ENCODE measurements at places on chromosomes 4 and X.

DNA sequence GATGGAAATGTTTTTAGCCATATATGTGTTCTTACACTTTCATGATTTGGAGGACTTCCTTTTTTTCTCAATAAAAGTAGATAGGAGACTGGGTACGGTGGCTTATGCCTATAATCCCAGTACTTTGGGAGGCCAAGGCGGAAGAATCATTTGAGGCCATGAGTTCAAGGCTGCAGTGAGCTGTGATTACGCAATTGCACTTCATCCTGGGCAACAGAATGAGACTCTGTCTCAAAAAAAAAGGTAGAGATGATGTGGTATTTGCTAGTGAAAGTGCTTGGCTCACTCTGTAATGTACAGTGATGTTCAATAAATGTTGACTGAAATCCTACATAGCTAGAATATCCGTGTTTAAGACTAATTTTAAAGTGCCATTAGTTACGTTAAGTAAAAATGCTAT is 27.4 kb downstream of the KLHL2 start:
- no peak overlapping the region for H3K4me3 ChIP-seq
- DNase-seq = no peak
- H3K27ac ChIP-seq = no peak overlapping the region

DNA sequence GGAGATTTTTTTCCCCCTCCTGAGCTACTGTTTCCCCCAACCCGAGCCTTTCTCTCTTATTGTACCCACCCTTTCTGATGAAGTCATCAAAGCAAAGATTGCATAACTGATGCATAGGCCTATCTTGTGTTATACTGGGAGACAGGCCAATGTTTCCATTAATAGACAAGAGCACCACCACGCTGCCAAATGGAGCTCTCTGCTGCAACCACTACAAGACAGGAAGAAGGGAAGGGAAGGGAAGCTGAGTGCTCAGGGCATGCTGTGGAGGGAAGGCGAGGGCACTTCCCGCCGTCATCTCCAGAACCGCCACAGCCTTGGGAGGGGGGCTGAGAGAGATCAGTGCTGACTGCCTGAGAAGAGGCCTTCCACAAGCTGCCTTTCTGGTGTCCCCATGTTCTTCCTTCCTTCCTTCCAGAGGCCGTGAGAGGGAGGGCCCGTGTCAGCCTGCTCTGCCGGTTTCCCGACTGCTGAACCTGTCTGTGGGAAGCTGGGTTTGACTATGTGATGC is 75.0 kb downstream of the MGST2 start:
- H3K27me3 ChIP-seq = no peaks in the 10 kb centered on the region
- H3K4me1 ChIP-seq = peaks cover 6% of the 10 kb centered on the region

- H3K4me3 ChIP-seq = peak overlapping the region; percentile 44
- no peaks in the 10 kb centered on the region for H3K4me1 ChIP-seq
- H3K27ac ChIP-seq = peak overlapping the region; percentile 15
These were observed 181.1 kb downstream of the LARP7 start for GRCh38 chr4:112817933-112818593.

DNA sequence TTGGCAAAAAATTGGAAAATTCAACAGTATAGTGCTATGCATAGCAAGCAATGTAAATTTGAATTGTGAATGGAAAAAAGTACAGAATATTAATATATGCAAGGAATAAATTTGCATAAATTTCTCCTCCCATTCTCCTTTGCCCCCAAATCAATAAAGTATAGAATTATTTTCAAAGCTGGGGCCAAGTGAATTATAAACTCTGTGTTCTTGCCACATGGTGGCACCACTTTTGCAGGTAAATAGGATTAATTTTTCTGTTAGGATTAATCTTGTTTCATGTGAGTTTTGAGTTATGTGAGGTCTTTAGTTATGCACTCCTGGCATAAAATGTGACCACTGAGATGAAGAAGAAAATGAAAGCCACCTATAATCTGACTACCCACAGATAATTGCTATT is 19.9 kb downstream of the COPS4 start:
- no peaks in the 10 kb centered on the region for H3K27me3 ChIP-seq
- H3K4me3 ChIP-seq = no peak overlapping the region
- H3K36me3 ChIP-seq = no peaks in the 10 kb centered on the region

GRCh38 chrX:30228526-30228925 is 1.9 kb upstream of the MAGEB3 start:
- H3K27me3 ChIP-seq = no peaks in the 10 kb centered on the region
- no peak for DNase-seq
- H3K4me1 ChIP-seq = no peaks in the 10 kb centered on the region
- H3K4me3 ChIP-seq = no peak overlapping the region

DNA sequence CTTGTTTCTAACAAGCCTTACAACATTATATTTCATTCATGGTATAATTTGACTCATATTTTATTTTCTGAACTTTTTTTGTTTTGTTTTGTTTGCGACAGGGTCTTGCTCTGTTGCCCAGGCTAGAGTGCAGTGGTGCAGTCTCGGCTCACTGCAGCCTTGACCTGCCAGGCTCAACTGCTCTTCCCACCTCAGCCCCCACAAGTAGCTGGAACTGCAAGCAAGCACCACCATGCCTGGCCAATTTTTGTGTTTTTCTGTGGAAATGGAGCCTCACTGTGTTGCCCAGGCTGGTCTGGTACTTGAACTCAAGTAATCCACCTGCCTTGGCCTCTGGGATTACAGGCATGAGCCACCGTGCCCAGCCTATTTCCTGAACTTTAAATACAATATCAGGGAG is 42.5 kb downstream of the GRID2 start:
- no peaks in the 10 kb centered on the region for H3K27me3 ChIP-seq
- H3K4me1 ChIP-seq = no peaks in the 10 kb centered on the region
- H3K4me3 ChIP-seq = no peak overlapping the region
- H3K36me3 ChIP-seq = no peaks in the 10 kb centered on the region
- no peak overlapping the region for H3K27ac ChIP-seq

DNA sequence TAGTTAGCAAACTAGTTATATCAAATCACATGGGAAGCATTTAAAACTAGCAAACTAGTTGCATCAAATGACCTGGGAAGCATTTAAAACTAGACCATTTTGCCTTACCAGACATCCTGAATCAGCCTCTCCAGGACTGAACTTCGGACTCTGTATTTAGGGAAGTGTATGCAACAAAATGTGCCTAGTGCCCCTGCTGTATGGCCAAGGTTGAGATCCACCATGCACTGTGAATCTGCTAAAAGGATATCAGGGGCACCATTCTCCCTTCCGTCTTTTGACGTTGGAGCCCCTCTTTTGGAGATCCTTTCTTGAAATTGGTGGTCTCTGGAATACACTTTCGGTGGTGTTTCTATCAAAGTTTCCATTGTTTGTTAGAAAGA is 49.5 kb downstream of the CCNI start:
- peaks cover 39% of the 10 kb centered on the region for H3K36me3 ChIP-seq
- H3K27ac ChIP-seq = no peak overlapping the region
- no peak overlapping the region for H3K4me3 ChIP-seq
- H3K4me1 ChIP-seq = no peaks in the 10 kb centered on the region

GRCh38 chrX:148466292-148466691 is 34.1 kb upstream of the AFF2 start:
- no peaks in the 10 kb centered on the region for H3K4me1 ChIP-seq
- no peaks in the 10 kb centered on the region for H3K36me3 ChIP-seq
- no peak overlapping the region for H3K27ac ChIP-seq
- no peaks in the 10 kb centered on the region for H3K27me3 ChIP-seq
- DNase-seq = no peak

- H3K27me3 ChIP-seq = no peaks in the 10 kb centered on the region
- H3K27ac ChIP-seq = peak overlapping the region; percentile 71
These were observed 833 bp downstream of the FGD1 start for GRCh38 chrX:54494989-54495813.

DNA sequence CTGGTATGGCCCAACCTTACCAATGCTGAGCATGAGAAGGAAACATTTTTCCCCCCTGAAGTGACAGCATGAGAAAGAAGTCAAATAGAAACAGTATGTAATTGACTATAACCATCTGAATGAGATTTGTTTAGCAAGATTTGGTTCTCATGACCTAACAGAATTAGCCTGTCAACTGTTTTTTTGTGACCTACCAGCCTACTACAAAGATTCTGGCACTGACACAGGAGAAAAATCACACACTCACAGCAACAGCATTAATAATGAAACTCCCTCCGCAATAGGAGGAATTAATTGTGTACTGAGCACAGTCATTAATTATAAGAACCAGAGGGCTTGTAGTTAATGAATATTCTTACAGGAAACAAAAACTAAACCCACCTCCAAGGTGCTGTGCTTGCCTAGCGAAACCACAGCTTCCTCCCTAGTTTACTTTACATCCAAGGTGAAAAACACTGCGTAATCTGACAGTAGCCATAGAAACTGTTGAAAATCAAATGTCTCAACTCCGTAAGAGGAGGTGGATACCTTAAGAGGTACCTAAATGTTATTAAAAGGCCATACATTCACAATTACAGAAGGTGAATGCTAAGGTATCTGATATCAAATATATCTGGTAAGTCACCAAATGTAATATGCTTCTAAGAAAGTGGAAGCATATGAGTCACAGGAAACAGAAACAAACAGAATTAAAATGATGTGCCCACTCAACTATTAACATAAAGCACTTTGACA is 34.9 kb downstream of the MMRN1 start:
- no peaks in the 10 kb centered on the region for H3K27me3 ChIP-seq
- no peaks in the 10 kb centered on the region for H3K4me1 ChIP-seq
- H3K36me3 ChIP-seq = no peaks in the 10 kb centered on the region
- no peak overlapping the region for H3K27ac ChIP-seq
- DNase-seq = no peak

DNA sequence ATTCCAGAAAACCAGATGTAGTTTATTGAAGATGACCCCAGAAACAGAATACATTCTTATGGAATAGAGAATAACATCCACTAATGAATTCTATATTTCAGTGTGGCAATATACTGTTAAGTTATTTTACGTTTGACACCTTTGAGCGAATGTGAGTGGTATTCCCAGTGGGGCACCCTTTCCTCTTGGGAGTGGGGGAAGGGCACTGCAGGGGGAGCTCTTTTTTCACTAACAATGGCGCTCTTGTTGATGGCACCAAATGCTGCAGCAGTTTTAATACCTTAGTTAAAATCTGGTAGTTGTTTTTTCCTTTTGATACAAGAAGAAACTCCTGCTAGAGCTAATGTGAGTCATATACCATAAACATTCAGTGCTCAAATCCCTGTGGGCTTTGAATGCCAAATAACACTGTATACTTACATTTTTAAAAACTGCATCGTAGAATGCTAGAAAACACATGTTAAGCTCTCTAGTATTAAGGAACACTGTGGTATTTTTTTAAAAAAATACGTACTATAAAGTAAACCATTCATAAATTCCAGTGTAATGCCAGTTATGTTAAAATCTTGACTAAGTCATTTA is 178.5 kb downstream of the DCHS2 start:
- H3K4me1 ChIP-seq = no peaks in the 10 kb centered on the region
- no peak overlapping the region for H3K27ac ChIP-seq
- no peaks in the 10 kb centered on the region for H3K27me3 ChIP-seq
- no peak for DNase-seq
- H3K4me3 ChIP-seq = no peak overlapping the region

GRCh38 chr4:118307643-118308042 is 45.2 kb downstream of the PRSS12 start:
- no peak for DNase-seq
- no peaks in the 10 kb centered on the region for H3K36me3 ChIP-seq
- peaks cover 24% of the 10 kb centered on the region for H3K4me1 ChIP-seq
- no peaks in the 10 kb centered on the region for H3K27me3 ChIP-seq
- no peak overlapping the region for H3K4me3 ChIP-seq
